Right ventricle myocardium superior (tissue), 1 donor: ENCODE measurements at places on chromosomes 1 and 21. TPM values are rescaled to one million over a fixed set of nuclear protein-coding genes. Genes with fewer than 3 reads are reported as not detected.

DNA sequence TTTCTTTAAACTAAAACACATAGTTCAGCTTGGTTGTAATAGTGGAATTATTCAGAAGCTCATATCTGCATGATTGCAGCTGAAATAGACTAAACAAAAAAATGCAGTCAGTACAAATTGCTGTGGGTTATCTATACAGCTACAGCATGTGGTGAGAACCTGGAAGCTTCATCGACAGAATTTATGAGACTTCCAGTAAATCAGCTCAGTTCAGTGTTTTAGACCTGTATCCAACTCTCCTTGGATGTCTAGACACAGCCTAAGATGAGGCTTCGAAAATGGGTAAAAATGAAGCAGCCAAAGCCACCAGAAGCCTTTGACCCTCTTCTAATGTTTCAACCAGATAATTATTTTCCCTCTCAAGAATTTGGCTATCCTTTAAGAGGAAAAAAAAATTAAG is 127.1 kb upstream of the C1orf105 start:
- no peak for DNase-seq

PIK3C2B gene
- total RNA-seq: 17.7 TPM

GRCh38 chr1:77407738-77408375 is 126.0 kb downstream of the AK5 start:
- DNase-seq: no peak

- no peak for DNase-seq
These were observed 37.4 kb upstream of the NTPCR start for GRCh38 chr1:232912845-232913580.

HUNK gene
- total RNA-seq: 0.19 TPM

DNA sequence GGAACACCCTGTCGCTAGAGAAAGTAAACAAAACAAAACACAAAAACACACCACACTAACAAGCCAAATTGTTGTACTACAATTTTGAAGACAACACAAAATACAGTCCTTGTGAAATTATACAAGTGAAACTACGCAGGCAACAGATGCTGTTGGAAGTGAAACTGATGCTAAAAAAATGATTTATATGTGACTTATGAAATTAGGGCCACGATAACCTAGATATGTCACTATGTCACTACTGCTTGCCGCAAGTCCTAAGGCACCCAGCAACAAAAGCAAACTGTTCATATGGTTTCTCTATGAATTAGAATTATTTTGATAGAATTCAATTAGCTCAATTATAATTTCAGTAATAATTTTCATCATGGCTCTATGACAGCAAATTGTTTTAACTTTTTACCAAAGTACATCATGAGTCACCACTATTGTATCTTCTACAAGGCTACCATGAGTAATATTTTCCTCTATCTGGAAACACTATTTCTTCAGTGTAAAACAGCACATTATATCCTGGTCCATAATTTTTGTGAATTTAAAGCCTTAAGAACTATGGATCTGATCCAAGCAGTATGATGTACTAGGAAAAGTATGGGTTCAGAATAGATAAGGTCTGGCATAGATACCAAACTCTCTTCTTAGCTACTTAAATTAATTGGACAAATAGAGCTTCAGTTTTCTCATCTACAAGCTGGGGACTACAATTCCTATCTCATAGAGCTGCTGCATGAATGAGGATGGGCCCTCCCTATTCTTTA is 216.3 kb downstream of the COL11A1 start:
- no peak for DNase-seq

- DNase-seq: no peak
These were observed 94.3 kb downstream of the KCNJ6 start for GRCh38 chr21:37821786-37822450.

DMBX1 gene
- total RNA-seq: not detected

GRCh38 chr1:230103306-230104173 is 36.5 kb downstream of the GALNT2 start:
- DNase-seq: no peak

TCP10L gene
- total RNA-seq: 2.4 TPM

DNA sequence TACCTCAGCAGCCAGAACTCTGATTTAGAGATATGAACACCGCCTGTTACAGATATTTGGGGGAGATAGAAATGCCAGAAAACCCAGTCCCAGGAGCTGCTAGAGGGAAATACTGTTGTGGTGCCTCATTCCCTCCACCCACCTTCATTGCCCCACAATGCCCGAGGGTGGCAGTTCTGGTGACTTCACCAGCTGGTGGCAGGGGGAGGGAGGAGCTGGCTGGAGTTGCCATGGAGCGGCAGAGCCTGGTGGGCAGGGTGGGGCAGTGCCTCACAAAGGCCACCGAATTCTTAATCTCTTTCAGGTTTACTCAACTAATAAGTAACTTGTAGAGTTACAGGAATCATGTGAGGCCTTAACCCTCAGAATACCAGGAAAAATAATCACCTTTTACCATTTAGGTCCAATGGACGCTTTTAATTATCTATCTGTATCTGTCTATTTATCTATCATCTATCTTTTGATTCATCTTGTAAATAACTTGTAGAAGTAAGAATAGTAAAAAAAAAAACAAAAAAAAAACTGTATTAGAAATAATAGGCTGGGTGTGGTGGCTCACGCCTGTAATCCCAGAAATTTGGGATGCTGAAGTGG is 11.7 kb upstream of the S100A11 start:
- DNase-seq: peak; percentile 75

HES4 gene
- 27.4 TPM for total RNA-seq

DNA sequence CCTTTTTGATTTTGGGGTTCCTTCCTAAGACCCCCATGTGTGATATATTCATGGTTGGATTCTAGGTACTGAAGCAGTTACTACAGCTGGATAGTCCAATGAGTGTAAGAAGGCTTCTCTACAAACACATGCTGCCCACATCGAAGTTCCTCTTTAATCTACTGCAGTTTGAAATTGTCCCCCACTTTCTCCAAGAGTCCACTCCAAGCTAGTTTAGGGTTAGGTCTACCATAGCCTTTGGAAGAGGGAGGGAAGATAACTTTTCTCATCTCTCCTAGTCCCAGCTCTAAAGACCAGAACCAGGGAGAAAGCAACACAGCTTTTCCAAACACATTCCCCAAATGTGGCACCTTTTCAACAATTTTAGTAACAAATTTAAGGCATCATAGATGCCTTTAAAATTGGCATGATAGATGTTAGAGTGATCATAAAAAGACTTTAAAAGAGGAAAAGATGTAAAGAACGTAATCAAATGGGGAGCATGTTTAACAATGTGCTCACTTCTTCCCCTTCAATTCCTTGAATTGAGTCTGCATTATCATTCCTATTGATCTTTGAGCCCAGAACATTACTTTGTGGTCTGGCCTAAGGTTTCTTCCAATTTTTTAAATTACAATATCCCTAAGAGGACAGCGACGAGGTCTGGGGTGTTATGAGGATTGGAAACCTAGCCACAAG is 1.0 kb upstream of the EXO1 start:
- DNase-seq: no peak

DNA sequence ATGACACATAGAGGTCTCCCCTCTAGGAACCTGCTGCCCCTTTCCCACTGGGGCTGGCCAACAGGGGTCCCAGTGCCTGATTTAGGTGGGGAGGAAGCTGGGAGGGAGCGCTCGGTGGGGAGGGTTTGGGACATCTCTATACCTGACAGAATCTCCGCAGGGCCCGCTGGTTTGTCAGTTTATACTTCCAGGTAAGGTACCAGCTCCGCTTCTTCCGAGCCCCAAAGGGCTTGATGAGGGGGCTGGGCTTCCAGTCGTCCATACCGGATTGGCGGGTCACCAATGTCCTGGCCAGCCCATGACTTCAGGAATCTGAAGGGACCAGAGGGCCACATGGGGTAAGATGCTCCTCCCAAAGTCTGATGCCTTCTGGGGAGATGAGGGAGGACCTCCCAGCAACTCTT is 672 bp downstream of the POMGNT1 start:
- no peak for DNase-seq

- no peak for DNase-seq
These were observed 10.4 kb upstream of the MRPL9 start for GRCh38 chr1:151773702-151774101.

DNA sequence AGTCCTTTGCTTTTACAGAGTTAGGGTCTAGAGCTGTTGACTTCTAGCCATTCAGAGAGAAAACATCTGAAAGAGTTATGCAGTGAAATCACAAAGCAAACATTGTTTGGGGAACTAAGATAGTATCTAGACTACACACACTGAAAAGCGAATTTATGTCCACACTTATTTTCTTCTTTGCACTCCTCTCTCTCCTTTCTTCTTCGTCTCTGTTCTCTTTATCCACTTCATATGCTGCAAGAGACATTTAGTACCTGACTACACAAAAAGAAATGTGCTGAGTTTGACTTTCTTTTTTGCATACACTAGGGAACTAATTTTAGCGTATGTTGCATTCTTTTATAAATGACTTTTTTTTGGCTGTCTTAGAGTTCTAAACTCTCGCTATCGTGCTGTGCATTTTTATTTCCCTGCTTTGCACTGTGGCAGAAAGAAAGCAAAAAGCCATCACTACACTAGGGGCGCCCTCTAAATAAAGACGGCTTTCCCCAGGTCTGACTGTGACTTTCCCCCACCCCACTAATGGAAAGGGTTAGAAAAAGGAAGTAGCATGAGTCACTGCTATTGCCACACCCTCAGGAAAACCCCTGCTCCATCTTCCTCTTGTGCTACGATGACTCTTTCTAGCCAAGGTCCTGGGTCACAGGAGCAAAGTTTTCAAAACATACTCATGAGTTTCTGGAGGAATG is 65.7 kb downstream of the MAP3K7CL start:
- DNase-seq: no peak

BARHL2 gene
- total RNA-seq: not detected

MSH4 gene
- 0.35 TPM for total RNA-seq

MANEAL gene
- total RNA-seq: 0.91 TPM

DNA sequence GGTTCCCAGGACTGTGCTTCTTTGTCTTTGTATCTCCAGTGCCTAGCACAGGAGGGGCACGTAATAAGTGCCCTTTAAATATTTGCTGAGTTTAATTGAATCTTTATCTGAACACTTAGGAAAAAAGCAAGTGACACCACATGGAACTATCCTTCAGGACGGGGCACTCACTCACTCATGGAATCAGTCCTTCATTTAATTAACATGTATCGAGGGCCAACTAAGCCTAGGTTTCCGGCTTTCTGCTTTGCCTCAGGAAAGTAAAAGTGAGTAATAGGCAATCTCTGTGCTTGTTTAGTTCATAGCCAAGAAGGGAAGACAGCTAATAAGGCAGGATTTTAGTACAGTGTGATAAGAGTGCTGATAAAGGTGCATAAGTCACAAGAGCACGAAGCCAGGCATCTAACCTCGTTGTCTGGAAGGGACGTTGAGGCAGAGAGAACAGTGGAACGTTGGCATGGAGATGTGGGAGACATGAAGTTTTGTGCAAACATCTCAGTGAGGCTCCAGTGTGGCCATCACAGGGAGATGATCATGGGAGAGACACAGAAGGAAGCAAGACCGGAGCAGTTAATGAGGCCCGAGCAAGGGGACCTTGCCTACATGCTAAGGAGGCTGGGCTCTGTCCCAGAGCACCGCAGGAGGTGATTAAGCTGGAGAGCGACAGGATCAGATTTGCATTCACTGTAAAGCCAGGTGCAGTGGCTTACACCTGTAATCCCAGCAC is 54.1 kb upstream of the TRIM67 start:
- no peak for DNase-seq

NT5C1A gene
- total RNA-seq: 30.4 TPM

- no peak for DNase-seq
These were observed 69.8 kb upstream of the HSPA13 start for GRCh38 chr21:14452727-14453241.

TRIM17 gene
- 0.32 TPM for total RNA-seq

- no peak for DNase-seq
These were observed 32.0 kb upstream of the C1orf185 start for GRCh38 chr1:51070011-51070410.

FCRLA gene
- total RNA-seq: not detected

GRCh38 chr1:222777463-222777862 is 37.4 kb upstream of the DISP1 start:
- no peak for DNase-seq

- no peak for DNase-seq
These were observed 234.1 kb upstream of the POGK start for GRCh38 chr1:166605137-166605536.

IGSF5 gene
- 4.1 TPM for total RNA-seq

SZRD1 gene
- 91.1 TPM for total RNA-seq

DNA sequence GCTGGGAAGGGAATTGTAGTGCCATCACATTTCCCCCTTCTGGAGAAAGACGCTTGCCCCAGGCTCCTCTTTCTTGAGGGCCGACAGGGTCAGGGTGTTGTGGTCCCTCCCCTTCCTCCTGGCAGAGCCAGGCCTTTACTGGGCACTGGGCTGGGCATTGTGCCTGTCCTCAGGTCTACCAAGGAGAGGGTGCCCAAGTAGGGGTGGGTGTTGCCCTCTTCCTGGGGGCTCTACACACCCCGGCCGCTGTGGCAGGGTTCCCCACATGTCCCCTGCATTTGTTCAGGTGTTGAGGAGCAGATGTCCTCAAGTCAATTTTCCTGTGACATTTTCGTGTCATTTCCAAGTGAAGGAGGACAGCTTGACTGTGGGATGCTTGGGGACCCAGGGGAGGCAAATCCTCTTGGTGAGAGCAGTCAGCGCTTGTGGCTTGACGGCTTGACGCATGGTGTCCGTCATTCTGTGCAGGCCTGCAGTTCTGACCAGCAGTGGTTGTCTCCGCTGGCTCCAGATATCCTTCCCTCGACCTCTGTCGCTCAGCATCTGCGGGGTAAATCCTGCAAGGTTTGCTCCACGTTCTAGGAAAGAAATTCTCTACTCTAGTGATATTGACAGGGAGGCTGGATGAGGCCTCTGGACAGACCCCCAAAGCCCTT is 181.9 kb upstream of the VAMP3 start:
- DNase-seq: peak; percentile 23
